ENCODE measurements at places on chromosomes 7 and 10.
A peak's percentile ranks its signal among the peaks of the same experiment; 100 is the strongest.

DNA sequence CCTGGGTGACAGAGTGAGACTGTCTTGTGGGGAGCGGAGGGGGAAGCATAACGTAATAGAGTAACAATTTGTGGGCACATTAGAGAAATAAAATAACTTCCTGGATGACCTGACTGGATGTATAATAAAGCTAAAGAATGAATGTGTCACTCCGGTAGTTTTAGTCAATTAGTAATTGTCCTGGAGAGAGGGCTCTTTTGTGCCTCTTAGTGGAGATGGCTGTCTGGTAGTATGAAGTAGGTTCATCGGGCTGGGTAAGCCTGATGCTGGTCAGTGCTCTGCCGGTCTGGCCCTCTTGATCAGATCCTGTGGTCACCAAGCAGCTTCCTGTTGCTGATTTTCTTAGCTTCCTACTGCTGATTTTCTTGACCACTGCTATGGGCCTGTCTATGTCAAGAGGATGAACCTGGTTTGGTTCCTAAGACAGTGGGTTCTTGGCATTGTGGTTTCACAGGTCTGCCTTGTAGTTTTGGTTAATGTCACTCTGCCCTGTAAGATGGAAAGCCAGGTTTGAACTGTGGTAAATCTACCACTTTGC, 34.1 kb downstream of the ZRANB1 start:
- H3K4me1 ChIP-seq: peaks cover 8% of the 10 kb centered on the region
- H3K4me3 ChIP-seq: no peak overlapping the region
- H3K27ac ChIP-seq: no peak overlapping the region
- no peak for DNase-seq
- H3K27me3 ChIP-seq: no peaks in the 10 kb centered on the region

- H3K27me3 ChIP-seq: no peaks in the 10 kb centered on the region
- no peak overlapping the region for H3K27ac ChIP-seq
- no peak overlapping the region for H3K4me3 ChIP-seq
- H3K4me1 ChIP-seq: no peaks in the 10 kb centered on the region
Measured at GRCh38 chr10:79320820-79321493, 26.3 kb upstream of the PPIF start.

- no peak overlapping the region for H3K4me3 ChIP-seq
- H3K36me3 ChIP-seq: no peaks in the 10 kb centered on the region
- H3K27ac ChIP-seq: no peak overlapping the region
- H3K4me1 ChIP-seq: no peaks in the 10 kb centered on the region
- DNase-seq: no peak
- no peaks in the 10 kb centered on the region for H3K27me3 ChIP-seq
Measured at GRCh38 chr7:5172196-5172775, 17.7 kb upstream of the WIPI2 start.

GRCh38 chr10:20760460-20760859, 136.7 kb downstream of the NEBL start:
- H3K27ac ChIP-seq: no peak overlapping the region
- DNase-seq: no peak
- no peak overlapping the region for H3K4me3 ChIP-seq
- no peaks in the 10 kb centered on the region for H3K36me3 ChIP-seq
- no peaks in the 10 kb centered on the region for H3K27me3 ChIP-seq

DNA sequence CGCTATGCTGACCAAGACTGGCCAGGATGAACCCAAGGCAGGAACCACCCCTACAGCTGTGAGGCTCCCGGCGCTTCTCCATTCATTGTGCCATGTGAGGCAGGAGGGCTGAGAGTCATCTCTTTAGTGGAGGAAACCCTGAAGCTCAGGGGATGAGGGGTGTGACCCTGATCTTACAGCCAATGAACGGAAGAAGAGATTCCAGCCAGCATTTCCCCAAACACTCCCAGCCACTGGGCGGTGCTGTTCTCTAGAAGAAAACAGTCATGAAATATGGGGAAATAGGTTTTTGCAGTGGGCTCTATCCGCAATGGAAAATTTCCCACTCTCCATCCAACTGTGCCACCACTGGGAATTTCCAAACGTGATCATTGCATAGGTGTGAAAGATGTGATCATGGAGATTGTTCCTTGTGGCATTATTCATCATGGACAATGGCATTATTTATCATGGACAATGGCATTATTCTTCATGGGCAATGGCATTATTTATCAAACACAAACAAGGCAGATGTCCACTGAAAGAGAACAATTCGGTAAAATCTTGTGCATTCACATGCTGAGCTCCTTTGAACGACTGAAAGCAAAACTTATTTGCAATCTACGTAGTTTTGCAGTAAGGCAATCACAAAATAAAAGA, 14.0 kb upstream of the SLC18A2 start:
- no peak overlapping the region for H3K27ac ChIP-seq
- DNase-seq: peak; percentile 40
- no peaks in the 10 kb centered on the region for H3K4me1 ChIP-seq
- no peak overlapping the region for H3K4me3 ChIP-seq
- H3K36me3 ChIP-seq: no peaks in the 10 kb centered on the region

GRCh38 chr10:11017000-11017569, 587 bp upstream of the CELF2 start:
- H3K4me1 ChIP-seq: no peaks in the 10 kb centered on the region
- H3K27me3 ChIP-seq: no peaks in the 10 kb centered on the region
- no peaks in the 10 kb centered on the region for H3K36me3 ChIP-seq
- DNase-seq: peak; percentile 54
- peak overlapping the region; percentile 88 for H3K27ac ChIP-seq

DNA sequence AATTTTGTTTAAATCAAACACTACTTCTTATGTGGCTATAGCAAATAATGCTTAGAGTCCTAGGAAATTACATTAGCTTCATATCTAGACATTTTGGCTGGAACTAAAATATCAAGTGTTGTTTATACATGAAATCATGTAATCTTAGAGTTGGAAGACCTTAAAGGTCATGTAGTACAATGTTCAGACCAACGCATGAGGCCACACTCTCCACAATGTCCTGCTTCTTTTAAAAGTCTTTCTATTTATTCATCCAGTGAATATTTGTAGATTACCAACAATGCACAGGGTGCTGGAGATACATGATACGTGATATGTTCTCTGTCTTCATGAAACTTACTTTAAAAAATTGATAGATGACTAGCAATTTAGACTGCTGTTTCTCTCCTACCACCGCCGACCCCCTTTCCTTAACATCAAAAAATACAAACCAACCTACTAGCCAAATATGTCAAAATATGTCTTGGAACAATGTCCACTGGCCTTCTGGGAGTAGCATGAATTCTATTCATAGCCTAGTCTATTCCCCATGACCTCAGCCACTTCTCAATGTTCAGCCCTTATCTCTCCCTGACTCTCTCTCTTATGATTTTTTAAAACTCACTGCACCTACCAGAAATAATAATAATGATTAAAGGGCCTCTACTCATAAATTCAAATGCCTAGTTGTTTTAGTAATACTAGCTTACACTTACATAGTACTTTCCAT, 59.5 kb upstream of the CAV2 start:
- no peaks in the 10 kb centered on the region for H3K27me3 ChIP-seq
- no peak for DNase-seq
- peak overlapping the region; percentile 22 for H3K27ac ChIP-seq
- H3K36me3 ChIP-seq: no peaks in the 10 kb centered on the region
- peaks cover 5% of the 10 kb centered on the region for H3K4me1 ChIP-seq

GRCh38 chr10:129709627-129710509, 242.8 kb downstream of the MGMT start:
- H3K27ac ChIP-seq: no peak overlapping the region
- no peaks in the 10 kb centered on the region for H3K36me3 ChIP-seq
- H3K4me1 ChIP-seq: no peaks in the 10 kb centered on the region
- H3K4me3 ChIP-seq: no peak overlapping the region

- no peak overlapping the region for H3K4me3 ChIP-seq
- H3K4me1 ChIP-seq: peaks cover 11% of the 10 kb centered on the region
- H3K27me3 ChIP-seq: no peaks in the 10 kb centered on the region
- no peak overlapping the region for H3K27ac ChIP-seq
Measured at GRCh38 chr7:66330961-66331360, 125.8 kb downstream of the TPST1 start.

DNA sequence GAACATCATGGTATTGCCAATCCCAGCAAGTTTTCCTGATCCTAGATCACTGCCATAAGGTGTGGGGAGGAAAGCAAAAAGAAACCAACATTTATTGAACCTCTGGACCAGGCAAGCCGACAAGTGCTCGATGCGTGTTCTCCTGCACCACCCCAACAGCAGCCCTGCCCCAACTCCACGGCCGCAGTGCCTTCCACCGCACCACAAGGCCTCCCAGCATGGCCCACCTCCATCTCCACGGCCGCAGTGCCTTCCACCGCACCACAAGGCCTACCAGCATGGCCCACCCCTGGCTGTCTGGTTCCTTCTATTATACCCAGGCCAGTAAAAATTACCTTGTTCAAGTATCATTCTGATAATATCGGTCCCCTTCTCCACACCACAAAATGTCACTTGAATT, 8.7 kb downstream of the HIPK2 start:
- no peak overlapping the region for H3K27ac ChIP-seq
- no peak overlapping the region for H3K4me3 ChIP-seq
- H3K4me1 ChIP-seq: no peaks in the 10 kb centered on the region
- no peaks in the 10 kb centered on the region for H3K27me3 ChIP-seq
- DNase-seq: no peak

- no peak overlapping the region for H3K4me3 ChIP-seq
- no peaks in the 10 kb centered on the region for H3K36me3 ChIP-seq
- DNase-seq: no peak
- no peaks in the 10 kb centered on the region for H3K27me3 ChIP-seq
Measured at GRCh38 chr10:126006906-126007305, 110.5 kb downstream of the FANK1 start.

DNA sequence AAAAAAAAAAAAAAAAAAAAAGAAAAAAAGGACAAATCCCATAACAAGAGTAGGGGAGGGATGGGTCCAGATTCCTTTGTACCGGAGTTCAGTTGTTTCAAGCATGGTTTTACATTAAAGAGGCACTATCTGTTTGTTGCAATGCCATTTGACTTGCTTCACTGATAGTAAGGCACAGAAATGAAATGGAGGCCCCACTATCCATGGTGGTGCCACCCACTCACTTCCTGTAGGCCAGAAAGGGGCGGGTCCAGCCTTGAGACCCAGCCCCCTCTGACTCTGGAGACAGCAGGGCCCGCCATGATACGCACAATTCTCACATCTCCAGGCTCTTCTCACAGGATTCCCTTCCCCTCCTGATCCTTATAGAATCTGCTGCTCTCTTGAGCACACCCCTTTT, 100.0 kb downstream of the CLEC2L start:
- no peak for DNase-seq
- H3K4me3 ChIP-seq: no peak overlapping the region
- no peaks in the 10 kb centered on the region for H3K36me3 ChIP-seq
- no peak overlapping the region for H3K27ac ChIP-seq
- H3K27me3 ChIP-seq: no peaks in the 10 kb centered on the region
- no peaks in the 10 kb centered on the region for H3K4me1 ChIP-seq

DNA sequence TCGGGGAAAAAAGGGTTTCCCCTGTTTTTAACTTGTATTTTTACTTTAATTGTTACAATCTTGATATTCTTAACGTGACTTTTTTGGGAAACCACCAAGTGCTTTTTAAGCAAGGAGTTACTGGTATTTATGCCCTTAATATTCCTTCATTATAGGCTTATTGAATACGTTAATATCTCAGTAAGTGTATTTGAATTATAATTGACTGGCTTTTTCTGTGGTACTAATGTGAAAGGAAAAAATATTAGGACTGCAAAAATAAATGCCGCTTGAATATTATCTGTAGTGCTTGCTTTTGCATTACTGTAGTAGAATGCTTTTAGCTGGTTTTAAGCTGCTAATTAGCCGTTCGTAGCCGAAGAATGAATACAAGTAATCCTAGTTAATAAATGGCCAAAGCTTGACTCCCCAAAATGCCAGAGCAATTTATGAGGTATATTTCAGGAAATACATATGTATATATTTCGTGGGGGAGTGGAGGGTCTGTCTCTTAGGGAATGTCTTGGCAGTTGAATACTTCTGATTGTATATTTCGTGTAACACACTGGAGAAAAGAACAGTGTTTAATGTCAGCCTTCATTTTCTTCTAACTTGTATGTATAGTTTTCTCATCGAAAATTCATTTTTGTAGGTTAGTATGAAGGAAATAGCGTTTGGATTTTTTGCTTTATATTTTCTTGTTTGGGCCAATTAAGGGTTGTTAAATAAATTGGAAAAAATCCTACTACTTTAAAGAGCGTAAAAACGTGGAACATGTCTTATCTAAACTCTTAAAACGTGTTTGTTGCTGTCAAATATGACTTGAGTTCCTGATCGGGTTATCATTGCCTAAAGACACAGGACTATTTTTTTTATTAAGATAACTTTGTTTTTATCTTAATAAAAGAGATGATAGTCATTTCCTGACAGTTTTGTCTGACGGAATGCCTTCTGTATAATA, 1.5 kb downstream of the PDCD4 start:
- H3K27ac ChIP-seq: peak overlapping the region; percentile 87
- H3K36me3 ChIP-seq: no peaks in the 10 kb centered on the region
- H3K27me3 ChIP-seq: no peaks in the 10 kb centered on the region
- peaks cover 21% of the 10 kb centered on the region for H3K4me1 ChIP-seq
- no peak for DNase-seq
- H3K4me3 ChIP-seq: peak overlapping the region; percentile 97

DNA sequence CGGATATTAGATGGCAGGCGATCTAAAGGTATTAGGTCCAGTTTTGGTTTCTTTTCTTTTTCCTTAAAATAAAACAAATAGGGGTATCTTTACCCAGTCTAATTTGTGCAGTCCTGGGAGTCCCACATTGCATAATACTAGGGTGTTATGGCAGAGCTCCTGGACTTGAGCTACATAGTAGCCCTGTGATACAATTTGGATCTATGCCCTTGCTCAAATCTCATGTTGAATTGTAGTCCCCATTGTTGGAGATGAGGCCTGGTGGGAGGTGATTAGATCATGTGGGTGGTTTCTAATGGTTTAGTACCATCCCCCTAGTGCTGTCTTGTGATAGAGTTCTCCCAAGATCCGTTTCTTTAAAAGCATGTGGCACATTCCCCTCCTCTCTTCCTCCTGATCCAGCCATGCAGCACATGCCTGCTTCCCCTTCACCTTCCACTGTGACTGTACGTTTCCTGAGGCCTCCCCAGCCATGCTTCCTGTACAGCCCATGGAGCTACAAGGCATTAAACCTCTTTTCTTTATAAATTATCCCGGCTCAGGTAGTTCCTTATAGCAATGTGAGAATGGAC, 141.9 kb downstream of the RPS24 start:
- DNase-seq: no peak
- H3K36me3 ChIP-seq: no peaks in the 10 kb centered on the region
- H3K4me3 ChIP-seq: no peak overlapping the region
- H3K27me3 ChIP-seq: no peaks in the 10 kb centered on the region

- H3K27me3 ChIP-seq: no peaks in the 10 kb centered on the region
- DNase-seq: no peak
- H3K4me1 ChIP-seq: no peaks in the 10 kb centered on the region
- no peaks in the 10 kb centered on the region for H3K36me3 ChIP-seq
- H3K27ac ChIP-seq: no peak overlapping the region
- no peak overlapping the region for H3K4me3 ChIP-seq
Measured at GRCh38 chr10:79311581-79312407, 35.5 kb upstream of the PPIF start.

- no peak overlapping the region for H3K4me3 ChIP-seq
- H3K4me1 ChIP-seq: no peaks in the 10 kb centered on the region
Measured at GRCh38 chr7:120741371-120742042, 116.4 kb downstream of the TSPAN12 start.

All from testis (tissue), 5 donors.